ENCODE measurements at places on chromosomes 1 and 21. TPM values are rescaled to one million over a fixed set of nuclear protein-coding genes. Genes with fewer than 3 reads are reported as not detected.

Gene PBX1
- 26.9 TPM for total RNA-seq

Gene CD247
- total RNA-seq = 0.81 TPM

Gene DSCAM
- total RNA-seq = not detected

Gene ASCL5
- not detected for total RNA-seq

GRCh38 chr21:34582506-34583150 lies 32.3 kb downstream of the RCAN1 start:
- peak; percentile 69 for DNase-seq

DNA sequence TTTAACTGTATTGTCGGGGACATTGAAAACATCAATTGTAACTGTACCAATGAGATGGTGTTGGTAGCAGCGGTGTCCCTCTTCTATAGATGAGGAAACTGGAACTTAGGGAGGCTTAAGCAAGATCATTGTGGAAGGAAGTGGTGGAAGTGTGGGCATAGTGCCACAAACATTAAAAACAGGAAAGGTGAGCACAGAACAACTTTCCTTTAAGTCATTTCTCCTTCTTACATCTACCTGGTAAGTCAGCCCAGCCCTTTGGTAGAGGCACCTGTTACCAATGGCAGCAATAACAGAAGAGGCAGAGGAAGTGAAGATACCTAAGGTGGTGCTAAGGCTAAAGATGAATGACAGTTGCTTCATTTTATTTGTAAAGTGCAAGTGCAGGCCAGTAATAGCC lies 12.0 kb upstream of the CTSS start:
- DNase-seq = no peak

DNA sequence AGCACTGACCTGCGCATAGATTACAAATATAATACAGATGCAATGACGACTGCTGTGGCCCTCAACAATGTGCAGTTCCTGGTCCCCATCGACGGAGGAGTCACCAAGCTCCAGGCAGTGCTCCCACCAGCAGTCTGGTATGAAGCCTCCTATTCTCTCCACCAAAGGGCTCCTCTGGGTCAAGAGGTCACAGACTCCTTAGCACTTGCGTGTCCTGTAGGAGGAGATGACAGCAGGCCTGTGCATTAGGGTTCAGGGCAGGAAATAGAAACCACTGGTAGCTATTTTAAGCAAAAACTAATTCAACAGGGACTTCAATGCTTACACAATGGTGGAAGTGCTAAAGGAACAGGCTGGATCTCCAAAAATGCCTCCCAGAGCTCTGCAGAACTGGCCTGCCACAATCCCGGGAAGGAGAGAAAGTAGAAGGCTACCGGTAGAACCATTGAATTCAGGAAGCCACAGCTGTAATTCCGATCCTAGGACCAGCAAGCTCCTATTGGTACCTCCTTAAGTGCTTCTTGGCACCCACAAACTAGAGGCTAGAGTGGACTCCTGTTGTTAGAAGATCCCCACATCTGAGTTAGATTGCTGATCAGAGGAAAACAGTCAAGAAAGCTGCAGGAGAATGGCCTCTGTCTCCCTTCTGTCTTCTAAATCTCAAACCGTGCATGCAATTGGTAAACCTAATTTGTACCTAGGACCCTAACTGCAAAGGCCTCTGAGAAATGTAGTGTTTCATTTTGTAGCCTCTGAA lies 12.7 kb upstream of the DYNLT5 start:
- DNase-seq = no peak

- peak; percentile 25 for DNase-seq
Observed at GRCh38 chr1:39539252-39539790, 37.3 kb downstream of the PABPC4 start.

- no peak for DNase-seq
Observed at GRCh38 chr1:236491469-236492136, 32.2 kb upstream of the LGALS8 start.

DNA sequence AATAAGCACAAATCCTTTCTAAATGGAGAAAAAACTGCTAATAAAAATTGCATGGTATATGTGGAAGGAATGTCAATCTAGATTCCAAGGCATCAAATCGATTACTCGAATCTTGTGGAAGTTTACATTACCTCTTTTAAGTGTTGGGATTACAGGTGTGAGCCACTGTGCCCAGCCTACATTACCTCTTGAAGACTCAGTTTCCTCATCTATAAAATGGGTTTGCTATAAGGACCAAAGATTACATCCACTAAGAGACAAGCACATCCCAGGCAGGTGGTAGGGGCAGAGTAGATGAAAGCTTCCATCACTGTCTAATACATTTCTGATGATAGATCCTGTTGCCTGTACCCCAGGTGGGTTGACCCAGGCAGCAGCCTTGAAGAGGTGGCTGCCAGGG lies 16.1 kb downstream of the DHCR24 start:
- no peak for DNase-seq

GRCh38 chr1:32099426-32099825 lies 8.4 kb upstream of the KPNA6 start:
- DNase-seq = no peak

DNA sequence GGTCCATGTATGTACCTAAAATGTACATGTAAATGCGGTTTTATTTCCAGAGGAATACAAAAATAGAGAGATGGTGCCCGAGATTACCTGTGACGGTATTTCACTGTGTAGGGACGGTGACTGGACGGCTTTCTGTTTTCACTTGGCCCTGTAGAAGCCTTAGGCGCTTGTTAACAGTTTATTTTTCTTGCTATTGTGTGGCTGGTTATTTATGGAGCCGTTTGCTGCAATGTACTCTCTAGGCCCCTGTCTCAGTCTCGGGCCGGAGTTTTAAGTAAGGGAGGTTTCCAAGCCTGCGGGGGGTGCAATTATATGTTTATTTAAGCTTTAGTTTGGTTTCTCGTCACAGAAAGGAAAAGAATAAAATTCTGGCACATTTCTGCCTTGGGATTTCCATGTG lies 413 bp downstream of the EFCAB7 start:
- DNase-seq = no peak

- no peak for DNase-seq
Observed at GRCh38 chr1:238681451-238681850, 704.9 kb upstream of the CHRM3 start.

- no peak for DNase-seq
Observed at GRCh38 chr1:42319128-42319851, 15.7 kb downstream of the FOXJ3 start.

GRCh38 chr1:26945728-26946127 lies 14.5 kb downstream of the KDF1 start:
- DNase-seq = no peak

GRCh38 chr21:32645261-32646182 lies 33.3 kb upstream of the CFAP298 start:
- DNase-seq = no peak

DNA sequence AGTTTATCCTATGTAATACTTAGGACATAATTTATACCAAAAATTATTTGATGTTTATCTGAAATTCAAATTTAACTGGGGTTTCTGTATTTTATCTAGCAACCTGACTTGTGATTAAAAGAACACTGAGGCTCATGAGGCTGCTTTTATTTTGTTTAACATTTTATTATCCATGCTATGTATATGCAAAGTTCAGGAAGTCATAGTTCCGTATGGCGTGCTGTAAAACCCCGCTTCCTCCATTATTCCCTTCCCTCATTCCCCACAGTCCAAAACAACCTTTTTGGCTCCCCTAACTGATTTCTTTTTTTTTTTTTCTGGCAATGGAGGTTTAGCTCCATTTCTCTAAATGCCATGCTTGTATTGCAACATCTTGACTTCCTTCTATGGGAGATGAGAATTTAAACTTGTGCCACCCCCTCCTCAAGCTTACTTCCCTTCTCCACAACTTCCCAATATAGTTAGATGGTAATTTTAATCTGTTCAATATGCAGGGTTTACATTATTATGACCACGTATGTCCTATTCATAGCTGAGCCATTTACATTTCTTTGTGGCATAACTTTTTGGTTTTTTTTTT lies 138.0 kb upstream of the DNAH14 start:
- DNase-seq = no peak

DNA sequence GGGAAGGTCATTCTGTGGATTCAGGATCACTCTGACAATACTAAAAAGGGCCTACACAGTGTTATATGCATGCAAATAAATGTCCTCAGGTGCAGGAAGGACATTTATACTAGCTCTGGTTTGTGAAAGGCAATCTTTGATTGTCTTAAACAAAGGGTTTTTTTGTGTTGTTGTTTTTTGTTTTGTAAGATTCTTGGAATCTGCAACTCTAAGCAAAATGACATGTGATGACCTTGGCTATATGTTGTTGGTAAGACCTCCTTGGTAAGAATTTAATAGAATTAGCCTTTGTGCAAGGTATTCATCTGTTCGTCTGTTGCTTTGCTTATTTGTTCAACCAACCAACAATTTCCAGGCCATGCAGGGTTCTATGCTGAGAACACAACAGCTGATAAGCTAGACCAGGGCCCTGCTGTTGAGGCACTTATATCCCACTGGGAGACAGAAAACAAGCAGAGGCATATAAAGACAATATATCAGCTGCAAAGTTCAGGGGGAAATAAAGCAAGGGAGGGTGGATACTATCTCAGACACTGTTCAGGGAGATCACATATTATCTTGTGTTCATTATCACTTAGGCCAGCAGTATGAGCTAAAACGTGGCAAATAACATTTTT lies 60.3 kb downstream of the FH start:
- DNase-seq = no peak

DNA sequence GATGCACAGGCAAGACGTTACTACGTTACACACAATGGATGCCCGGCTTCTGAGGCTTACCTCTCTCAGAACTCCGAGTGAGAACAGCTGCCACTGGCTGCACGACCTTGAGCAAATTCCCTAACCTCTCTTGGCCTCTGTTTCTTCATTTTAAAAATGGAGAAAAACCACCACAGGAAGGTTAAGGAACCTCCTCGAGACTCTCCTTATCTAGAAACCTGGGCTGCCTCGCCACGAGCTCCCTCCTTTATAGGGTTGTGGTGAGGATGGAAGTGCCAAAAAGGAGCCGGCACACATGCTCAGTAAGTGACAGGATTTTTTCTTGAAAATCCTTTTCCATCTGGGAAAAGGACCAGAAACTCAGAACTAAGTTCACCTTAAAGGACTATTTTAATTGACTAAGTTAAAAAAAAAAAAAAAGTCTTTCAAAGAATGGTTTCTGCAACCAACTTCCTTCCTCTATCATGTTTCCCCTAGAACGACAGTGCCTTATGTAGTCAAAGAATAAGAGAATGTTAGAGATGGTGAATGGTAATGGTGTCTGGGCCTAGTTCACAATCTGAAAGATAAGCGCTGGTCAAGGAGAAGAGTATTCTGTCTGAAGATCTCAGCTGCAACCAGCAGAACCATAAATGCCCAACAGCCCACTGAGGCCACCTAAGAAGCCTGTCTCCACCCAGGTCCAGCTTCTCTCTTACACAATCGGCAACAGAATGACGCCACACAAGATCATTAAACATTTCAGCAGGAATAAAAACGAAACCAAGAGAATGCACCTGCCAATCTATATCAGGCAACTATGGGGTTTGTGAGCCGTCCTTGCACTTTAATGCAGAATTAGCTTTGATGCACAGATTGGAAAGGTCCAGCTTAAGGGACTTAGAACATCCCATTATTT lies 64.9 kb downstream of the SLC45A1 start:
- DNase-seq = no peak
